ENCODE measurements at places on chromosomes 4 and X. TPM values are rescaled to one million over a fixed set of nuclear protein-coding genes. Genes with fewer than 3 reads are reported as not detected.

DNA sequence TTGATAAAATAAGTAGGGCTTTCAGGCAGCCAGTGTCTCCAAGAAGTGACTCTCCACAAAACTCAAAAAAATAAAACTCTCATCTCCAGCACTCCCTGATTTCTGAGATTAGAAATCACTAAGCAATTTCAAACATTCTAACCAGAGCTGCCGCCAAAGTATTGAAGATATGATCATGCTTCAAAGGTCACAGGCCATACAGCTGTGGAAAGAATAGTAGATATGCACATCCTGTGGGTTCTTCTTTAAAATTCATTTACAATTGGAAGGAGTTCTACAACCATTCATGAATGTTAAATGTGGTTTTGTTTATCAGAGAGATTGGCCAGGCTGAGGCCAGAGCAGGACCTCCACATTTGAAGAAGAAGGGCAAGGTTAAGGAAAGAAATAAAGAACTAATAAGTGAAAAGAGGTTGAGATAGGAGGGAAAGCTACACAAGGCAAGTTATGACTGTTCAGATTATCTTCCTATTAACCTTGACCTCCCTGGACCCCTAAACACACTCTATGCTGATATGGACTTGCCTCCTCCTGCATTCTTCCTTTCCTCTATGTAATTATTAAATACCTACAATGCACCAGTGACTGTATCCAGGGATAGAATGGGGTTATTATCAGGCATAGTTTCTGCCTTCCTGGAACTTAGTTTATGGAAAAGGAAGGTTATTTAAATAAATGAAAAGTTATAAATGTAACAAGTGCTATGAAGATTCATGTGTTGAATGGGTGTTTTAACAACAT is 56.4 kb downstream of the USP38 start:
- no peak overlapping the region for H3K27ac ChIP-seq
- no peak for DNase-seq
- no peaks in the 10 kb centered on the region for H3K36me3 ChIP-seq
- no peak overlapping the region for H3K4me3 ChIP-seq
- H3K27me3 ChIP-seq: no peaks in the 10 kb centered on the region

GRCh38 chrX:21132686-21133393 is 241.4 kb upstream of the CNKSR2 start:
- no peak overlapping the region for H3K4me3 ChIP-seq
- H3K27ac ChIP-seq: no peak overlapping the region
- no peaks in the 10 kb centered on the region for H3K27me3 ChIP-seq
- no peak for DNase-seq

DNA sequence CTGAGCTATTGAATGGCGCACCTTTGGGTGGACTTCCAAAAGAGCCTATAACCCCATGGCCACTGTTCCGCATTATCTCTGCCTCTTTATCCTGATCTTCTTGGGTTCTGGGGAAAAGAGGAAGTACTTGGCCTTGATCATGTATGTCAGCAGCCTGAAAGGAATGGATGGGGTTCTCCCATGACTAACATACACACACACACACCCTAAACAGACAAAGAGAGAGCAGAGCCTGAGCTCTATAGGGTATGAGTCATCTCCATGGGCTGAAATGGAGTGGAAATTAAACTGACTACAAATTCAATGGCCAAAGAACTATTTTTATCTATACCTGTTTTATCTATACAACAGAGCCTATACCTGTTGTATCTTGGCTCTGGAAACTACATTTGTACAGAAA is 141.5 kb upstream of the MTMR8 start:
- no peaks in the 10 kb centered on the region for H3K36me3 ChIP-seq
- no peak overlapping the region for H3K27ac ChIP-seq
- DNase-seq: no peak
- no peak overlapping the region for H3K4me3 ChIP-seq

The MGAT4D gene
- not detected for polyA plus RNA-seq

The CCNB3 gene
- not detected for polyA plus RNA-seq
